Colonic mucosa (tissue), 4 donors: ENCODE measurements at places on chromosomes 7 and 10. TPM values are rescaled to one million over a fixed set of nuclear protein-coding genes. Genes with fewer than 3 reads are reported as not detected.

DNA sequence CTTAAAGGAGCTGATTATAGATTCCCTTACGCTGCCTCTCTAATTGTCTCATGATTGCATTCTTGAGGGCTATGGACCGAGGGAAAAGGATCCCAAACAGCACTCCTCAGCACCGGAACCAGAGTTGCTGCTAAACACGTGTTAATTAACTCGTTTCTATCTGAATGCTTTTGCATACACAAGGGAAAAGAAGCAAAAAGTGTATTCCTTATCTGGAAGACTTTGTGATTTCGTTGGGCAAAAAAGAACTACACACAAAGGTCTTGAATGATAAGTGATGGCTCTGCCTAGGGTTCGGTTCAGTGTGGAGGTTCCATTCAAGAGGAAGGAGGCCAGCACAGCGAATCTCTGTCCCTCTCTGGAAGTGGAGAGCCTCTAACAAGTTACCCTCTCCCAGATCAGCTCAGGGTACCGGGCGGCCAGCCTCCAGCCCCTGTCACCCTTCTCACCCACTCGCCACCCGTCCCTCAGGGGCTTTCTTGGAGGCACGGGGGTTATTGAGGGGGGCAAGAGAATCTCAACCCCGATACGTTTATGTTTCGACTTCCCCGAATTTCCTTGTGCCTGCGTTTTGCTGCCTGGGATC is 515 bp upstream of the SLC4A2 start:
- peak; percentile 44 for DNase-seq

DNA sequence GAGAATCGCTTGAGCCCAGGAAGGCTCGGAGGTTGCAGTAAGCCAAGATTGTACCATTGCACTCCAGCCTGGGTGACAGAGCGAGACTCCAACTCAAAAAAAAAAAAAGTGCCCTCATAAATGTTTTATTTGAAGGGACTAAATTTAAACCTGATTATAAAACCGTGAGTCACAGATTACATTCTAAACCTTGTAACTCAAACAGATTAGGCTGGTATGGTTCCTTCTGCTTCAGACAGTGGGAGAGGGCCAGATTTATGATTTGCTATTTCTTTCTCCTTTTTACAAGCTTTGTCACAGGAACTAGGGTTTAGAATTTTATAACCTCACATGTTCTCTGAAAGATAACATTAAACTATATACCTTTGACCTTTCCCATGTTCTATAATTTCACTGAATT is 801.2 kb upstream of the ZWINT start:
- DNase-seq = peak; percentile 23

- no peak for DNase-seq
Observed at GRCh38 chr10:108037061-108037460, 872.6 kb upstream of the SORCS1 start.

GRCh38 chr10:70509757-70510147 is 31.2 kb downstream of the PALD1 start:
- DNase-seq = no peak

DNA sequence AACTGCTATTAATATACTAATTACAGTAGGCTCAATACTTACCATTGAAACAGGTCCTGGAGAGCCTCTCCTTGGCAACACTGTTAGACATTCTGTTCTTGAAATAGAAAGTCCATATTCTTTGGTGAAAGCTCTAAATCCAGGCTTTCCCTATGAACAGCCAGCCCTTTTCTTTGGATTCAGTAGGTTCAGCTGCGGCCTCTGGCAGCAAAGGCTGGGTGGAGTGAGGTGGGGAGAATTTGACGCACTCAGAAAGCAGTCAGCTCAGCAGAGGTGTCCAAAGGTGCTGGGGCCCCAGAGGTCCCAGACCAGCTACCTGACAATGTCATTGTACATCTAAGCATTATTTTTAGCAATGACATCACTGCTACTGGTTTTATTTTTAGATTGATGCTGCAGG is 146.1 kb downstream of the GRK5 start:
- DNase-seq = no peak

DNA sequence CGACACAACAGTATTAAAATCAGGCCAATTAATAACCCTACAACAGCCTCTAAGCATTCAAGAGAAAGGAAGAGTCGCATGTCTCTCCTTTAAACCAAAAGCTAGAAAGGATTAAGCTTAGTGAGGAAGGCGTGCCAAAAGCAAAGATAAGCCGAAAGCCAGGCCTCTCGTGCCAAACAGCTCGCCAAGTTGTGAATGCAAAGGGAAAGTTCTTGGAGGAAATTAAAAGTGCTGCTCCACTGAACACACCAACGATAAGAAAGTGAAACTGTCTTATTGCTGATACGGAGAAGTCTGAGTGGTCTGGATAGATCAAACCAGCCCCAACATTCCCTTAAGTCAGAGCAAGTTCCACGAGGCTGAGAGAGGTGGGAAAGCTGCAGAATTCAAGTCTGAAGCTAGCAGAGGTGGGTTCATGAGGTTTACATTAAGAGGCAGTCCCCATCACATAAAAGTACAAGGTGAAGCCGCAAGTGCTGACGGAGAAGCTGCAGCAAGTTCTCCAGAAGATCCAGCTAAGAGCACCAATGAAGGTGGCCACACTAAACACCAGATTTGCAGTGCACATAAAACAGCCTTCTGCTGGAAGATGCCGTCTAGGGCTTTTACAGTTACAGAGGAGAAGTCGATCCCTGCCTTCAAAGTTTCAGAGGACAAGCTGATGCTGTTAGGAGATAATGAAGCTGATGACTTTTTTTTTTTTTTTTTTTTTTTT is 194.8 kb downstream of the MAD1L1 start:
- no peak for DNase-seq

- DNase-seq = no peak
Observed at GRCh38 chr10:5685764-5686240, 1.2 kb downstream of the TASOR2 start.

DNA sequence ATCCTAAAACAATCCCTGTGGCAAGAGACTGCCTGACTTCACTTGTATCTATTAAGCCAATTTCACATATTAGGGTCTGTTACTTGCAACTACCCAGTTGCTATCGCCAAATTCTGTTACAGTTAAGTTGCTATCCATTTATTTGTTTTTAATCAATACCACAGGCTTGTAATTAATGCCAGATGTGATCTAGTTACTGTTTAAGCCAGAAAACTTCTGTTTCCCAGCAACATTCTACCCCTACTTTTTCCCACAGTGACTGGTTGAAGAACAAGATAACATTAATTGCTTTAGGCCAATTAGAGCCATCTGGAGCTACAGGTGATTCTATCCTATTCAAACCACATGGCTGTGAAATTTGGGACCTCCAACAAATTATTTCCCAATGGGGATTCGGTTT is 131.3 kb downstream of the ALOX5 start:
- DNase-seq = no peak

- DNase-seq = no peak
Observed at GRCh38 chr10:69065406-69066361, 22.2 kb upstream of the SRGN start.

- no peak for DNase-seq
Observed at GRCh38 chr10:97144297-97144696, 41.5 kb downstream of the SLIT1 start.

- no peak for DNase-seq
Observed at GRCh38 chr7:146175716-146176115, 59.1 kb downstream of the CNTNAP2 start.

GRCh38 chr10:106582291-106582690 is 582.2 kb downstream of the SORCS1 start:
- DNase-seq = no peak

GRCh38 chr7:88321694-88322093 is 15.0 kb upstream of the STEAP4 start:
- DNase-seq = no peak

DNA sequence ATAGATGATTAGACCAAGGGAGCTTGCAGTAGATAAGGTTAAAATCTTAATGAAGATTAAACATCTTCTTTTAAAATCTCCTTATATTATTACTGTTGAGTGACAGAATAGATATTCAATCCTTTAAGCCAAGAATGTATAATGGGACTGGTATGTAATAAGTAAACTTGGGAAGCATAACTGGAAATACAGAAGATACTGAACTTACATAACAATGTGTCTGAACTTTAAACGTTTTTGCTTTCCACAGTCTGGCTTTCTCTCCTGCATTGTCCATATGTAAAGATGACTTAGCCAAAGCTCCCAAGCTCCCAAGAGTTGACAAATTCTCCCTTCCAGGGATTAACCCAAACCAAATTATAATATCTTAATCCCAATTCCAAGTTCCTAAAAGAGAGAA is 129.8 kb downstream of the KCND2 start:
- DNase-seq = no peak

DNA sequence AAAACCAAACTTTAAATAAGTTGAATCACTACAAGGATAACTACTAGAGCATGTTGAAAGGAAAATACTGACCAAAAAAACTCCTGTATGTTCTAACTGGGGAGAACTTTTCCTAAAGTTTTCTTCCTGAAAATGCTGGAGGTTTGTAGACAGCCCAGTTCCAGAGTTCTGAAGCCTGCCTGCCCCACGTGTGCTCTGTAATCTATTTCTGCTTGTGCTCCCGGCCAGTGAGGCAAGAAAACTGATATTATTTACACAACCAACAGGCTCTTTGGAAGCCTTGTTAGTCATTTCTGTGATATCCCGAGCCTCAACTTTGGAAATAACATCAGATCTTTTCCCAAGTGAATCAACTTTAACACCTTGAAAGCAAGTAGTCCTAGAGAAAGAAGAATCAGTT is 46.7 kb downstream of the ZFAND4 start:
- no peak for DNase-seq

- peak; percentile 79 for DNase-seq
Observed at GRCh38 chr10:132455441-132455971, 58.5 kb downstream of the PWWP2B start.

MEOX2 gene
- 0.42 TPM for total RNA-seq

TMEM72 gene
- 14.5 TPM for total RNA-seq

ZFAND4 gene
- total RNA-seq = 11.3 TPM

GNB2 gene
- 312 TPM for total RNA-seq

LDB1 gene
- 30.8 TPM for total RNA-seq
